ENCODE measurements at places on chromosomes 6 and 20.

DNA sequence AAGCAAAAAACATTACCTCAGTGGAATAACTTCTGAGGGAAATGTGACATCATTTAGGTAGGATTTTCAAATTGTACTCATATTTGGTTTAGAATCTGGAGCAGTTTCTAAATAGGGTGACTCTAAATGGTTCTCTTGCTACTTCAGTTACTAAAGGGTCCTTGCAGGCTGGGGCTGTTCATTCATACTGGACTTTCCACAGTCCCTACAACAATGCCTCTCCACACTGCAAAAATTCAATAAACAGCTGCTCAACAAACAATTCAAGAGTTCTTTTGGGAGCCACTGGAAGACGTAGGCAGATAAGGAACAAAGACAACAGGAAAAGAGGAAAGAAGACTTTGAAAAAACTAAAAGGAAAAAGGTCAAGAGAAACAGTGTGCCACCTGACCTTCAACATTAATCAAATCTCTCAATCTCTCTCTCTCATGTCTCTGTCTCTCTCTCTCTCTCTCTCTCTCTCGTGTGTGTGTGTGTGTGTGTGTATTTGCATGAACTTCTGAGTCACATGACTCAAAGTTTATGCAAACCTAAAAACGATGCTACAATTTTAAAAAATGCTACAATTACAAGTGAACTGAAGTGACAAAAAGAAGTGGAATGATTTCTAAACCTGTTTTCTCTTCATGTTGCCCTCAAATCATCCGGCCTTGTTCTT, 14.5 kb downstream of the NOL7 start:
- no peak for DNase-seq

GRCh38 chr6:155955038-155955437, 499.4 kb upstream of the NOX3 start:
- no peak for DNase-seq

GRCh38 chr6:56289721-56290120, 42.3 kb upstream of the COL21A1 start:
- DNase-seq, result no peak

DNA sequence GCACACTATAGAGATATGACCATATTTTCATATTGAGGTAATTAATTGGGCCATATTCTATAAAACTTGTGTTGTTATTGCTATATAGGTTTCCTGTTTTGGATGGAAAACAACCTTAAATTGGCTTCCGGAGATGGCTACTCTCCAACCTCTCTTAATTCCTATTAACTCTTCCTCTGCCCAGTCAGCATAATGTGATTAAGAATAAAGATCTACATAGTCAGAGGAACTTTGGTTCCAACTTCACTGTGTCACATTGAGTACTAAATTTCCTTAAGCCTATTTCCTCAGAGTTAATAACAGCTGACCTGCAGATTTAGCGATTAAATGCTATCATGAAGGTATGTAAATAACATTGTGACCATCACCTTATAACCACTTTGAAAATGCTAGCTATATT, 67.7 kb downstream of the PTPRK start:
- DNase-seq, result no peak

DNA sequence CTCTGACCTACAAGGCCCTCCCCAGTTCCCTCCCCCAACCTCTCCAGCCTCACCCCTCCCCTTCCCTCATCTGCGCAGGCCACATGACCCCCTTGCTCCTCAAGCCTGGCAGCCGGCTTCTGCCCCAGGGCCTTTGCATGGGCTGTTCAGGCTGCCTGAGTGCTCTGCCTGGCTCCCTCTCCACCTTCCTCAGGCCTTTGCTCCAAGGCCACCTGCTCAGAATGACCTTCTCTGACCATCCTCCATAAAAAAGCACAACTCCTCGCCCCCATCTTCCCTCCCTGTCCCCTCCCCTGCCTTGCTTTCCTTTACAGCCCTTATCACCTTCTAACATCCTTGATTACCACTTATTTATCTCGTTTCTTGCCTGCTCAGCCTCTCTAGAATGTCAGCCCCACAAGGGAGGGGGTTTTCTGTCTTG, 38.7 kb downstream of the SPDEF start:
- no peak for DNase-seq

GRCh38 chr20:17223553-17223952, 3.3 kb upstream of the PCSK2 start:
- DNase-seq, result no peak

GRCh38 chr6:905556-905955, 212.6 kb upstream of the EXOC2 start:
- no peak for DNase-seq

- DNase-seq, result no peak
Observed at GRCh38 chr6:150065083-150065482, 3.8 kb downstream of the ULBP3 start.

DNA sequence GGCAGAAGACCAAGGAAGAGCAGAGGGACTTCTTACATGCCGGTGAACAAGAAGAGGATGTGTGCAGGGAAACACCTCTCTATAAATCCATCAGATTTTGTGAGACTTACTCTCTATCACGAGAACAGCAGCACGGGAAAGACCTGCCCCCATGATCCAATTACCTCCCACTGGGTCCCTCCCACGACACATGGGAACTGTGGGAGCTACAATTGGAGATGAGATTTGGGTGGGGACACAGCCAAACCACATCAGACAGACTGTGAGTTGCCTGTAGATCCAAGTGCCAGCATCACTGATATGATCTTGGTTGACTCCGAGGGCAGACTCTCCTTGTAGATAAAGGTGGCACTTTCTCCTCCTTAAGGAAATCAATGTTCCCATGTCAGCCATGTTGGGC, 414.8 kb upstream of the JARID2 start:
- no peak for DNase-seq

- no peak for DNase-seq
Observed at GRCh38 chr6:157961832-157962575, 19.7 kb upstream of the SYNJ2 start.

DNA sequence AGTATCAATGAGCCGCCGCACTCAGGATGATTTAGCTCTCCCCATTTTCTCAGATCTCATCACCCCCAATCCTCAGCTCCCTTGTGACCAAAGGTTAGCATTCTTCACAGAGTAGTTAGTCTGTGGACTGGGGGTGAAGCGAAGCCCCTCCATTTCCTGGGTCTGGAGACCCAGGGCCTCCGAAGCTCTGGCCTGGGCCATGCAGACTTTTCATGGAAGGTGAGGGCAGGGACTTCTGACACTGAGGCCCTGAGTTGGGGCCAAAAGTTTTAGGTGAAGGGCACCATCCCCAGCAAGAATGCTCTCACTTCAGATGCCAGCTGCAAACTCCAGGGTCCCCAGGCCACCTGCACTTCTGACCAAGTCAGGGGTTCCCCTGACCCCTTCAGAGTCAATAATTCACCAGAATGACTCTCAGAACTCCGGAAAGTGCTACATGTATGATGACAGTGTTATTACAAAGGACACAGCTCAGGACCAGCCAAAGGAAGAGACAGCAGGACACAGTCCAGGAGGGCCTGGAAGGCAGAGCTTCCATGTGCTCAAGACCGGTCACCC, 65.7 kb upstream of the DUSP22 start:
- DNase-seq, result no peak

GRCh38 chr6:33297956-33298772, 578 bp downstream of the RGL2 start:
- peak; percentile 68 for DNase-seq

DNA sequence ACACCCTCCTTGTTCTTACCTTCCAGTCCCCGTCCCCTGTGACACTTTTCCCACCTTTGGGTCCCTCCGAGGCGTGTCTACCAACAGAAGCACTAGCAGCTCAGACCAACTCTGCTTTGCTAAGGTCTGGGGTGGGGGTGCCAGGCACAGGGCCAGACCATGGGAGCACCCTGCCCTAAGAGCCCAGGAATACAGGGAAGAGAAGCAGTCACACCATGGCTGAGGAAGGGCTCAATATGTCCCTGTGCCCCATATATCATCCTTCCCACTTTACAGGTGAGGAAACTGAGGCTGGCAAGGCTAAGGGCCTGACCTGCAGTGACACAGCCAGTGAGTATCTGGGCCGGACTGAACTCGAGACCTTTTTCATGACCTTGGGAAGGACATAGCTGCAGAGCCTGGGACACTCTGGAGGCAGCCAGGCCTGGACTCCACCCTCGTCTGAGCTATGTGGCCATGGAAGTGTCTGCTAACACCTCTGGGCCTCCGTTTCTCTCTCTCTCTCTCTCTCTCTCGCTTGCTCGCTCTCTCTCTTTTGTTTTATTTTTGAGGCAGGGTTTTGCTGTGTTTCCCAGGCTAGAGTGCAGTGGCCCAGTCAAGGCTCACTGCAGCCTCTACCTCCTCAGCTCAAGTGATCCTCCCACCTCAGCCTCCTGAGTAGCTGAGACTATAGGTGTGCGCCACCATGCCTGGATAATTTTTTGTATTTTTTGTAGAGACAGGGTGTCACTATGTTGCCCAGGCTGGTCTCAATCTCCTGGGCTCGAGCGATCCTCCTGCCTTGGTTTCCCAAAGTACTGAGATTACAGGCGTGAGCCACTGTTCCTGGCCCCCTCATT, 156.7 kb downstream of the GRM4 start:
- DNase-seq, result no peak

- no peak for DNase-seq
Observed at GRCh38 chr6:129402244-129402643, 307.7 kb downstream of the ARHGAP18 start.

- peak; percentile 14 for DNase-seq
Observed at GRCh38 chr6:131923356-131923755, 27.8 kb downstream of the CCN2 start.

- no peak for DNase-seq
Observed at GRCh38 chr6:5422321-5422915, 161.1 kb downstream of the FARS2 start.

GRCh38 chr20:32513031-32513866, 71.9 kb downstream of the NOL4L start:
- DNase-seq, result no peak

DNA sequence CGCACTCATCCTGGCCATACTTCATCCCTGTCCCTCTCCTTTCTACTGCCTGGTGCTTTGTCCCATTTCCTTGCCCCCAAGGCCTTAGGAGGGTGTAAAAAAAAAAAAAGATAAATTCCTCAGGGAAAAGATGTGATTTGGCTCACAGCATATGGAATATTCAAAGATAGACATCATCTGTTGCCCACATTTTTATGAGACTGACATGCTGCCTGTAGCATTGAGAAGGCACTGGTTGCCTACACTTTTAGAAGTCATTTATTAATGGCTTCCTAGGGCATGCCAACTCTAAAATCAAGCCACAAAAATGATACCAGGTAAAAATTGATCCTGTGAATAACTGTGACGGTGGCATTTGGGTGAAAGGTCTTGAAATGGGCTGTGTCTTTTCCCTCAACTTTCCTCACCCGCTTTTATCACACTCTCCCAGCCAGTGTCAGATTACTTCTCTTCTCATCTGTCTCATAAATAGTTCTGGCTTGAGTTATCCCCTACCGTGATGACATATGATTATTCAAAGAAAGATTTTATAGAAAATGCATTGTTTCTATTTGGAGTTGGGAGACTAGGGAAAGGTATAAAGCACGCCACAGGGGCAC, 139.4 kb downstream of the CARMIL1 start:
- no peak for DNase-seq

DNA sequence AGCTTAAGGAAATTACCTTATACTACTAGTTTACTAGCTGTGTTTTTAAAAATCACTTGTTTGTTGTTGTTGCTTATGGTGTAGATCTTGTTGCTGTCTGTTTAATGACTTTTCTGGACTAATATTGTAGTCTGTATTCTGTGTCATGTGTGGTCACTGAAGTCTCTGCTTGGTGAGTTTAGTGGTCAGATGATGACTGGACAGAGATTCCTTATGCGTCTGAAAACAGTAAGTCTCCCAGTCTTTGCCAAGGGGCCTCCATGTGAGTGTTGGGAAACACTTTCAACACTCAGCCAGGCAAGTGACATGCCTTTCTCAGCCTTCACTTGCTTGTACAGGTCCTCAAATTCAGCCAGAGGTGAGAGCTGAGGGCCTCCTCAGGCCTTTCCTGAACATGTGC, 256.9 kb upstream of the RNF24 start:
- DNase-seq, result no peak

GRCh38 chr6:6386010-6386409, 65.5 kb upstream of the F13A1 start:
- DNase-seq, result no peak

GRCh38 chr6:22401206-22401605, 104.4 kb upstream of the PRL start:
- no peak for DNase-seq

GRCh38 chr6:113120224-113120581, 736.9 kb upstream of the MARCKS start:
- no peak for DNase-seq

GRCh38 chr6:156508923-156509322, 268.3 kb upstream of the ARID1B start:
- no peak for DNase-seq

DNA sequence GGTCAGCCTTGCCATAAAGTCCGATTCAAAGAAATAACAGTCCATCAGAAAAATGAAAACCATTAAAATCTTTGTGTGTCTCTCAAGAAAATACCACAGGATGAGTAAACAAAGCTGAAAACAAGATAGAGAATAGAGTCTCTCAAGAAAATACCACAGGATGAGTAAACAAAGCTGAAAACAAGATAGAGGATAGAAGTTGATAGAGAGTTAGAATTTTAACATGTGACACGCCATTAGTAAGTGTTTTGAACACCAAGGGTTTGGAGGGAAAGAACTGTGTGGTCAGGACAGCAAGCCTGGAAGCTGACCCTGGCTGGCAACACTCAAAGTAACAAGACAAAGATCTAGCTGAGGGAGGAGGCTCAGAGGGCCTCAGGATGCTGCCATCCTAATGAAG, 43.9 kb upstream of the PRND start:
- no peak for DNase-seq

DNA sequence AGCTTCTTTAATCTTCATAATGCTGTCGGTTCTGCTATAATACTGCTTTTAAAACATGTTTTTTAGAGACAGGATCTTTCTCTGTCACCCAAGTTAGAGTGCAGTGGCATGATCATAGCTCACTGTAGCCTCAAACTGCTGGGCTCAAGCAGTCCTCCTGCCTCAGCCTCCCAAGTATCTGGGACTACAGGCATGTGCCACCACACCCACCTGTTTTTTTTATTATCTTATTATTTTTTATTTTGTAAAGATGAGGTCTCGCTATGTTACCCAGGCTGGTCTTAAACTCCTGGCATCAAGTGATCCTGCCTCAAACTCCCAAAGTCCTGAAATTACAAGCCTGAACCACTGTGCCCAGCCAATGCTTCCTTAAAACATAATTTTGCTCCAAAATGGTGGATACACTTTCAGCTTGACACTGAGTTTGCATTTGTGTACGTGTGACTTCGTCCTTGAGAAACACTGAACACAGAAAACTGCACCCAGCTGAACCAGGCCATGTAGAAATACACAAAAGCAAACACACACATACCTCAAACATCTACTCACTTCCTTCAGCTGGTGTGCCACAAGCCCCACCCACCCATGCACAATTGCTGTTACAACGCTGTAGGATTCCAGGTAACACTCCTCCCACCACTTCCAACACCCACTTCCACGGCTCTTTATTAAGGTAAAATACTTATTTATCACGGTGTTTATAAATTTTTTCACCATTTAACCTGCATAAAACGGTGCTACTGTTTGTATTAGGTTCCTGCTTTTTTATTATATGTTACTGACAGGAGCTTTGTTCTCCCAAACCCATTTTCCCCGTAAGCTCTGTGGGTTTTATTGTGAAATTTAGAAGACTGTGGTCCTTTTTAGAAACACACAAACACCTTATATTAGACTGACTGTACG, 109.1 kb downstream of the TSHZ2 start:
- DNase-seq, result peak; percentile 45
